ENCODE measurements at places on chromosomes 2 and 18. TPM values are rescaled to one million over a fixed set of nuclear protein-coding genes. Genes with fewer than 3 reads are reported as not detected.

COL4A4 gene
- total RNA-seq: 5.2 TPM

SMYD1 gene
- total RNA-seq: 404 TPM

DNA sequence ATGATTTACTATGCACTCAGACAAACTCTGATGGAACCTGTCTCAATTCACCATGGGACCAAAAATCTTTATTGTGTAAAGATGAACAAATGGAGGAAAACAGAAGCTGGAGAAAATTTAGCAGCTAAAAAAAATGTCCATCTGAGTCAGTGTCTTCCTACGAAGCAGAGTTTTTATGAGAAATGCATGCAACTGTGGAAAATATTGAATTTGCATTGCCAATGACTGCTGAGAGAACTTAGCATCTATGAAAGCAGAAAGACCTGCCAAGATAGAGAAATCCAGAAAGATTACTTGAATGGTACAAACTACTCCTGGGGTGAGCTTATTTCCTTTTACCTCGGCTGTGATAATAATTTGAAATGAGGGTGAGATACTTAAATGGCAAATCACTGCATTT is 289.7 kb upstream of the GCFC2 start:
- no peak for DNase-seq

GRCh38 chr2:207107131-207107530 is 58.6 kb downstream of the KLF7 start:
- DNase-seq: no peak

DNA sequence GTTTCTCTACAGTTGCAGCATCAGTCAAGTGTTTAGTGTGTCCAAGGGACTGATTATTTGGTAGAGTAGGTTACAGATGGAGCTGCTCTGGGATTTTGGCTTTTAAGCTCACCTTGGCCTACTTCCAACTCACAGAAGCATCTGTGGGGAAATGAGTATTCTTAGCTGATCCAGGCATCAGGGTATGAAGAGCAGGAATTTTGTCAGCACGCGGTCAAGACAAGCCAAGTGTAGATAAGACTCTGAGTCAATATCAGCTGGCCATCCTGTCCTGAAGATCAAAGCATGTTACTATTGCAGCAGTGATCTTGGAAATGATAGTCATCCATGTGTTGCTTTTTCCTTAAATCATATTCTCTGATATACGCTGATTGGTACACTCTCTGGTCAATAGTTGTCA is 24.4 kb downstream of the SERPINB4 start:
- DNase-seq: no peak

DNA sequence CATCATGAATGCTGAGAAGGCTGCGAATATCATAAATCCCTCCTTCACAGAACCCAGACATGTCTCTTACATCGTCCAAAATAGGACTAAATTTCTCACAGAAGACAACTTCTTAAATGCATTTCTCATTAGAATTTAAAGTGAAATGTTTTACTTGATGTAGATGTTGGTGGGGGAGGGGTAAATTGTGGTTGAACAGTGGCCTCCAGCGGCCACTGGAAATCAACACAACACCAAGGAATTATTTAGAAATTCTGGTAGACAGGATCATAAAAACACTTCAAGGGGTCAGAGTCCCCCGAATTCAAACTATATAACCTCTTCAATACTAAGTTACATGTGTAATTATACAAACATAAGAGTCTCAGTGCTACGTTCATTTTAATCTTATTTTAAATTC is 135.9 kb downstream of the ABCA12 start:
- DNase-seq: no peak

- DNase-seq: no peak
These were observed 70.9 kb upstream of the LYPD6B start for GRCh38 chr2:148967578-148967977.

DNA sequence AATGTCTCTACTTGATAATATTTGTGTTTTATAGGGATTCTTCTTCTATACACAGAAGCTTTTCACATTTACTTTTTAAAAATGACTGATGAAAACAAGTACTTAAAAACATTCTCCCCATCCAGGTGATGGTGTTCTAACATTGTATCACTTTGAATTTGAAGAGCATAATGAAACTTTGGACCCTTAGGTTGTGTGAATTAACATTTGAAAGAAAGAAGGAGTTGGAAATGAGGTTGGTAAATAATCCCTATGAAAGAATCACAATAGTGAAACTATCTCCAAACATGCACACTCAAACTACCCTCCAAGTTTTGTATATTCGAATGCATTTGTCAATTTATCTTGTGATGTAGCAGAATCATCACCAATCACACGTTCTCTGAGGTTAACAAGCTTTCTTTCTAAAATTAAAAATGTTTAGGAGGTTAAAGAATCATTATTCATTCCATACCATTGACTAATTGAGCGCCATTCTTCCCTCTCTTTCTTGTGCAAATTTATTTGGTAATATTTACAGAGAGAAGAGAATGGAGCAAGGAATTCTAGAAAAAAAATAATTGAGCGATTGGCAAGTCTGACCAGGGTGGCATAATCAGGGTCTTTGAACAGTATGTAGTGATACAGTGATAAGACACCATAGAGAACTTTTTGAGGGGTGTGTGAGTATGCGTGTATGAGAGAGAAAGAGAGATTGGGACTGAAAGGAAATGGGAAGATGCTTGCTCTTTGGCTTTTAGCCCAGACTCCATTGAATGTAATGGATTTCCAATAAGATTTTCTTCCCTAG is 260.0 kb upstream of the NRXN1 start:
- DNase-seq: no peak

DNA sequence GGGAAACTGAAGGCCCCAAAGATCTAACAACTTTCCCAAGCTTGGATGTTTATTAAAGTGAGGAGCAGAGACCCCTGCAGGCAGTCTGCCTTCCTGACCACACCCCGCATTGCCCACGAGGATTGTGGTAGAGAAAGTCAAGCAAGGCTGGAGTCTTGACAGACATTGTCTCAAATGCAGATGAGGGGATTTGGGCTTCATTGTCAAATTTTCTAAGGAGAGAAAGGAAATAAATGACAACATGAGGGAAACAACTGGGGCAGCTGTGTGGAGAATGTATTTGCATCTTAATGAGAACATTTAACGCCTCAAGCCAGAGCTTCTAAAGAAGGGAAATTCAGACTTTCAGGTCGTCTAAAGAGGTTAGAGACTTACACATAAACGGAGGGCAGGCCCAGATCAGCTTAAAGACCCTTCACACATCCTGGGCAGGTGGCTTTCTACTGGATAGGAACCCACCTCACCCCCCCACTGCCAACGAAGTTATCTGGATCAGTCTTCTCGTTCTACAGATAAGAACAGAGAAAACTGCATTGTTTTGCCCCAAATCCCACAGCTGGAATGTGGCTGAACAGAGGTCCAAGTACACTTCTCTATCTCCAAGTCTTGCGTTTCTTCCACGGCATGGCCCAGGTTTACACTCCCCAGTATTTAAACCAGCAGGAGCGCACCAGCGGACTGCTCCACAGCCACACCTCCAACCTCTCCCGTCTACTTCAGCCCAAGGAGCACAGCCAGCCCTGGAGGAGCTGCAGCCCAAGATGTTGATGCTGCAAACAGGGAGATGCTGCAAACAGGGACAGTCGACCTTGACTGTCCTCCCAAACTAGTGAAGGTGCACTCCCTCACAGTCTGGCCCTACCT is 16.2 kb upstream of the SCG2 start:
- no peak for DNase-seq

- no peak for DNase-seq
These were observed 92.8 kb downstream of the PTGR3 start for GRCh38 chr18:75116165-75116564.

Measured in heart left ventricle (tissue), 16 donors.